ENCODE measurements at places on chromosomes 7 and 10.

DNA sequence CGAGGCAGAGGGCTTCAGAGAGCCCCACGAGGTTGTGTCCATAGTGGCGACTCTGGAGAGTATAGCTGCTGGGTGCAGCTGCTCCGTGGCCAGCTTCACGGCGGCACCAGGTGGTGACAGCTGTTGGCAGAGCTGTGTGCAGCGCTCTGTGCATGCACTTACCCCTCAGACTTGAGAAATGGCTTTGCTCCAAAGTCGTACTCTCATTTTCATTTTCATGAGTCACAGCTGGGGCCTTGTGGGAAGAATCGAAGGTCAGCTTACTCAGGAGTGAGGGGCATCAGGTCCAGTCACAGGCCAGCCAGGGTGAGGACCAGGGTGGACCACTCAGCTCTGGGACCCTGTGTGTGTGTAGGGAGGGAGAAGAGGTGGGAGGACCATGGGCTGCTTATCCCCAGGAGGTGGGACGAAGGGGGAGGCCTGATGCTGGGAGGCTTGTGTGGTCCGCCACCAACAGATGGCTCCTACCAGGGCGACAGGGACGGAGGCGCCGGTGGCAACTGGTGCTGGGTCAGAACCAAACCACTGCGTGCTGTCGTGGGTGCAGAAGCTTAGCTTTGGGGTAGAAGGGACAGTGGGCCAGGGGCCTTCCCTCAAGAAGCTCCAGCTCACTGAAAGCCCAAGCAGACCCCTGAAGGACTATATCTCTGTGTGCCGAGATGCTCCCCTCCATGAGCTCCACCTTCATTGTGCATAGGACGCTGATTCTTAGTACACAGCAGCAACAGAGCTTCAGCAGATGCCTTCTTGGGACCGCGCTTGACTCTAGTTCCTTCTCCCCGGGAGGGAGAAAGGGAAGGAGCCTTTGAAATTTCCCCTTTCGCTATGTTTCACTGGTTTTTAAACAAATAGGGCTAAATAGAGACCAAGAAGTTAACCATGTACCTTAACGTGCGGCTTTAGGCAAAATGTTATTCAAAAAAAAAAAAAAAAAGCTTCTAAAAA lies 225.0 kb downstream of the CELF2 start:
- no peak for DNase-seq

DNA sequence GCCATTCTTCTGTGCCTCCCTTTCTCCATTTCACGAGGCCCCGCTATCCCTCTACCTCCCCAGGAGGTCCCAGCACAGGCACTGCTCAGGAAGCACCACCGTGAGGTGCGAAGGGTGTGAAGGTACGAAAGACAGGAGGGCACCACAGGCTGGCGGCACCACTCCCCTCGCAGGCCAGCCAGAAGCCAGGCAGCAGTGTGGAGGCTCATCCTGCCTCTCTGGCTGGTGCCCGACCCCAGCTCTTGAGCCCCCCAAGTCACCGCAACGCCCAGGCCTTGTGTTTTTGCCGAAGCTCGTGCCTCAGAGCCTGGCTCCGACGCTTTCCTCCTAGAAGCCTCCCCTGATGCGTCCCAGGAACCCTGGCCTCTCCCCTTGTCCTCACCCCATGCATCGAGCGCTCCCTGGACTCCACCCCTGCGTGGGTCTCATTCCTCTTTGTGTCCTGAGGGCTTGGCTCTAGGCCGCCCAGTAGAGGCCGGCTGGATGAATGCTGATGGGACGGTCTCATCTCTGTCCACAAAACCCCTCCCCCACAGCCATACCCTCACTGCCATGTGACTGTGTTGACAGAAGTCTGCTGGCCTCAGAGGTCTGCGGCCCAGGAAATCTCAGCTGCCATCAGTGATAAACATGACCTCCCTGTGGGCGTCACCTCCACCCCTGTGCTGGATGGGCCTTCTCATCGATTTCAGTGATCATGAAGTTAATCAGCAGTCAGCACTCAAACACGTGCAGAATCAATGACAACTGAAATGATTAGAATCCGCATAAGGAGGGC lies 19.3 kb downstream of the BRI3 start:
- DNase-seq = no peak

- DNase-seq = no peak
Observed at GRCh38 chr7:31811650-31812461, 124.8 kb downstream of the PPP1R17 start.

- DNase-seq = no peak
Observed at GRCh38 chr7:69693042-69693441, 94.8 kb downstream of the AUTS2 start.

DNA sequence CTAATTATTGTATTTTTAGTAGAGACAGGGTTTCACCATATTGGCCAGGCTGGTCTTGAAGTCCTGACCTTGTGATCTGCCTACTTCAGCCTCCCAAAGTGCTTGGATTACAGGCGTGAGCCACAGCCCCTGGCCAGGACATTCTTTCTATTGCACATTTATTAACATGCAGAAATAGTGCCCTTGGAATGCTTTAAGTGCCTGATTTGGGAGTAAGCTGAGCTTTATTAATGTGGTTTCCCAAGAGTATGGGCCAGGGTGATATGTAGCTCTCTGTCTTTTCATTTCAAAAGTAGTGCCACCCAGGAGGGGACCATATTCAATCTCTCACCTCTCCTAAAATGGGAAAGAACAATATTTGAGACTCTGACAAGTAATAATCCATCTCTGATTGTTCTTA lies 970.7 kb downstream of the KCNMA1 start:
- no peak for DNase-seq

DNA sequence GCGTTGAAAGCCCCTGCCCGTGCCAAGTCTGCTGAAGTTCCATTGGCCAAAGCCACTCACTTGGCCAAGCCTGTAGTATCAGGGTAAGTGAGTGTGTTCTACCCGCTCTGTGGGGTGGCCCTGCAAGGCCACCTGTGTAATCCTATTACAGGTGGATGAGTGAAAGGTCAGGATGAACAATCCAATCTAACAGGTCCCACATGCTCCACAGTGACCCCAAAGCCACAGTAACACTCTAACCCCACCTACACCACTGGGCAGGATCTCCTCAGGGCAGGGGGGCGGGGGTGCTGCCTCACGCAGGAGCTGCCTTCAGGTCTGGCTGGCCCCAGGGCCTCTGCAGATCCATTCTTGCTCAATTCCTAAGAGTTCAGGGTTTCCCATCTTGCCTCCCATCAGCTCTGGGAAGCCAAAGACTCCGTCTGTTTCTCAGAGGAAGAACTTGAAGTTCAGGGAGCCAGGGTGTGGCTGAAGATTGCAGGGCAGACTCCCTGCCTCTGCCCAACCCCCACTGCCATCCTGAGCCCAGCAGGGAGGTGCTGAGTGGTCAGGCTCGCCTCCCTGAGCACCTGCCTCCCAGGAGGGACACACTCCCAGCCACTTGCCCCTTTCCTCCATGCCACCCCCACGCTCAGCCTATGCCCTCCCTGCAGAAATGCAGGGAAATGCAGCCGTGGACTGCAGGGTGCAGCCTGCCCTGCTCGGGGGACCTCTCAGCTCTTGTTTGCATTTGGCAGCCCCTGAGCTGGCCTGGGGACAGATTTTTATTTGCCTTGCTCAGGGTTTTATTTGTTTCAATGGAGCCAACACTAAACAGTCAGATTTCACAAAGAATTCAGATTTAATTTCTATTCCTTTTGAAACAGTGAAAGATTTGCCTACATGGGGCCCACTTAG lies 9.8 kb upstream of the COMTD1 start:
- no peak for DNase-seq

DNA sequence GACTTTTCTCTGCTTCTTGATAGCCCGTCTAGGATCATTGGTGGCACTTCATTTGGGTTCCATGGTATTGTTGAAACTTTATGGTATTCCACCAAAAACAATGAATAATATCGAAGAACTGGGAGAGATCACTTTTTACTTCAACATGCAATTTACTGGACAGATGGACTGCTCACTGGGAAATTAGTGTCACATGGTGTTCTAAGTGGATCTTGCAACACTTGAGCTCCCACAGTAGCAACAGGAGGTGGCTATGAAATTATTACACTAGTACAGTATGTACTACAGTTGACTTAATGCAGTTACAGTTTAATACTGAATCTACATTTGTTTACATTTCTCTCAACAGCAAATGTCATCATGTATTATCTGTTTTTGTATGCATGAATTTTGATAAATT lies 997.3 kb downstream of the REEP3 start:
- DNase-seq = no peak

DNA sequence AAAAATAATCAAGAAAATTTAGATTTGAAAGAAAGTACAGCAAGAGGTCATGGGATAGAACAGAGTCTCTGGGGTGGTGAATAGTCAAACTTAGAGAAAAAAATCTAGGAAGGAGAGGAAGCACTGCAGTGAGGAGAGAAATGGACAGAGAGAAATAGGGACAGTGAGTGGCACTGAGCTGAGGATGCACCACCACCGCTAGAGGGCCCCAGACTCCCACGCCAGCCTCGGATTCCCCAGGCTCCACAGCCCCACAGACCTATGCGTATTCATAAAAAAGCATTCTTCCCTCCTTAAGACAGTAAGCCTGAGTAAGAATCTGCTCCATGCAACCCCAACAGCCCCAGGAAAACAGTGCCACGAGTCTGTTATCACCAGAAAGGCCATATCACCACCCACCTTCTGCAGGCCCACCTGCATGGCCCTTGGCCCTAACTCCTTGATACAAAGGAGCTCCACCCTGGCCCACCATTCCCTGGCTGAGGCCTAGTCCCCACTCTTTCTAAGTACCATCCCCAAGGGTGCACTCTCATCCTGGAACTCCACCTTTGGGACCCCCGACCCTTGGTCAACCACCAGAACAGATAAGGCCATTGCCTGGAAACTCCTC lies 91.0 kb downstream of the ALOX5 start:
- peak; percentile 41 for DNase-seq

DNA sequence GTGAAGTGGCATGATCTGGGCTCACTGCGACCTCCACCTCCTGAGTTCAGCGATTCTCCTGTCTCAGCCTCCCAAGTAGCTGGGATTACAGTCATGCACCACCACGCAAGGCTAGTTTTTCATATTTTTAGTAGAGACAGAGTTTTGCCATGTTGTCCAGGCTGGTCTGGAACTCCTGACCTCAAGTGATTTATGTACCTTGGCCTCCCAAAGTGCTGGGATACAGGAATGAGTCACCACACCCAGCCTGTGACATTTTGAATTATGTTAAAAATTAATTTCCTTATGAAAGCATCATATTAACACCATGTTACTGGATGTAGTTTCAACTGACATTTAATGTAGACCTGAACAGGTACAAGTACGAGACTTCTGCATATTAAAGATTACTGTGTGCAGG lies 24.3 kb downstream of the ABCB4 start:
- no peak for DNase-seq

- no peak for DNase-seq
Observed at GRCh38 chr10:124697837-124698544, 46.2 kb downstream of the FAM53B start.

- DNase-seq = no peak
Observed at GRCh38 chr10:104304927-104305326, 33.3 kb downstream of the ITPRIP start.

DNA sequence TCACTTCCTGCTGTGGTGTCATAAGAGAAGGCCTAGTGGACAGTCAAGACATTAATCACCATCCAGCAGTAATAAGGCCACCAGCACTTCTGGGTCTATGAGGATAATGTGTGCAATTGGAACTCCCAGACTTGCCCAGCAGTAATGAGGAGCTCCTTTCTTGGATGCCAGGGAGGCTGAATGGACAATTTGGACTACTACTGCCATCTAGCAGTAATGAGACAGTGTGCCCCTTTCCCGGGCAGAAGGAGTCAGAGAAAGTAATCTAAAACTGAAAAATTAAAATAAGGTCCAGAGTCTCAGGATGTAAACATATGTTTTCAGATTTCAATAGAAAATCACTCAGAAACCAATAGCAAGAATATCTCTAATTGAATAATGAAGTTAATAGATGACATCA lies 400.4 kb downstream of the CDC14C start:
- no peak for DNase-seq

GRCh38 chr10:18683427-18683826 lies 24.2 kb downstream of the ARL5B start:
- DNase-seq = no peak

DNA sequence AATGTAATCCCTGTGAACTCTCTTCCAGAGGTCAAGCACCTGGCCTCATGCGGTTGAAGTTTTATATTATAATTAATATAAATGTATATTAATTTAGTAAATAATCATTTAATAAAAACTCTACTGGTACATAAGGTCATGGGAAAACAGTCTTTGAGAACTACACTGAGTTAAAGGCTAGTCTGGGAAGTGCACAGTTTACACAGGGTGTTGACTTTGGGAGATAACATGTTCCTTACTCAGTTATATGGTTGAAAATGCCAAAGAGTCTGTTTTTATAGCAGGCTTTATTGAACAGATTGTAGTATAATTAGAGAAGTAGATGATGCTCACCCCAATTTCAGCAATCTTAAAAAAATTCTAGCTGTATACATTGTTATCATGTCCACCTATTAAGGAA lies 735.9 kb downstream of the GATA3 start:
- DNase-seq = no peak

DNA sequence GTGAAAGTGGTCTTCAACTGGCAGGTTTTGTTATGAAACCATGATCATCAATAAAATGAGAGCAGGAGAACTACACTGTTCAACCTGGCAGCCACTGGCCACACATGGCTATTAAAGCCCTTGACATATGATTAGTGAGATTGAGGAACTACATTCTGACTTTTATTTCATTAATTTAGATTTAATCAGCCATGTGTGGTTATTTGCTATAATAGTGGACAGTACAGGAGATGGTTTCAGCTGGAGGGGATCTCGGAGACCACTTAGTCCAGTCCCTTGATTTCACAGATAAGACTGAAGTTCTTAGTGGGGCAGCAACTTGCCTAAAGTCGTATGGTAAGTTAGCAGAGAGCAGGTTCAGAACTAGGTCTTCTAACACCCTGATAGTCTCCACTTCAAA lies 111.7 kb upstream of the BMPER start:
- no peak for DNase-seq

DNA sequence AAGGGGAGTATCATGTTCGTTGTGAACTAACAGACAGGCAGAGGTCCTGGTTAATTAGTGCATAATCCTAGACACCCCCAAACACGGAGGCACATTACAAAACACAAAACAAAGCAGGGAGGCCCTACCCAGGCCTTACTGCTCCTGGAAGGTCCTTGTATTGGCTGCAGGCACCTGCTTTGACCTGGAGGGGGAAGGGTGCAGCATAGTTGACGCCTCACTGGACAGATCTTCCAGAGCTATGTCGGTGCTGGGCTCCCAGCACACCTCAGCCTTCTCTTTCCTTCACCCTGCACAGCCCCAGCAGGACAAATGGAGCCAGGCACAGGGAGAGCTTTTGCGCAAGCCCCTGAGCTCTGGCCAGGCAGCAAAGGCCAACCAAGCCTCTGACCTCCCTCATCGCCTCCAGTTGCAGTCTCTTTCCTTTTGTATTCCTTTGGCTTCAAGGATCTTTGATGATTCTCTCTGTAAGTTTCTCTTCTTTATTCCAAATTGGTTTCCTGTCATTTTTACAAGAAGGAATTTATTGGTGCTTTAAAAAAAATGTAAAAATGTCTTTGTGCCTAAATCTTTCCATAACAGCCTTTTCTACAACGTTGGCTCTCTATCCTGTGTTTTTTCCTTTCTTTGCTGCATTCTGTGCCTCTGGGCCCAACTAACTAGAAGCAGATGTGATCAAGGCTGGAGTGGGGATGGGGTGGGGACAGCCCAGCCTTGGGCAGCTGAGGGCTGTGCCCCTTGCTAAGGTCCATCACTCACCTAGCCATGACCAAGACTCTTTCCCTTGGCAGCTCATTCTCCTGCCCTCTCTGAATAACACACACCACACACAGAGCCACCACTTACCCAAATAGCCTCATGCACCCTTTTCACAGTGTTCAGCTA lies 317.1 kb upstream of the NPVF start:
- no peak for DNase-seq
